Activated CD8-positive, alpha-beta memory T cell treated with anti-CD3 and anti-CD28 coated beads for 4 hours (primary cell): ENCODE measurements at places on chromosomes 7 and 10.

DNA sequence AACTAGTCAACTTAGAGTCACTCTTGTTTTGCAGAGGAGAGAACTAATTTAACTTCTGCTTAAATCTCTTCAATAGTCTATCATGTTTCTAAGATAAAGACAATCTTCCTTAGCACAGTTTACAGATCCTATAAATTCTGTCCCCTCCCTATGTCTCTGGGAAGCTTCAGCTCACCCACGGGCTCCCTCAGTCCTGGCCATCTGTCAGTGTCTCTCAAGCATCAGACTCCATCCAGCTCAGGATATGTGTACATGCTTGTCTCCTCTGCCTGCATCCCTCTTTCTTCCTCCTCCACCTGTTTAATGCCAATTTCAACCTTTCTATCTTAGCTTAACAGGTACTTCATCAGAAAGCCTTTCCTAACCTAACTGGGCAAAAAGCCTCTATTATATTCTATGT is 177.1 kb upstream of the PTER start:
- DNase-seq = no peak

GRCh38 chr10:105413997-105414396 is 772.9 kb downstream of the SORCS3 start:
- DNase-seq = no peak

DNA sequence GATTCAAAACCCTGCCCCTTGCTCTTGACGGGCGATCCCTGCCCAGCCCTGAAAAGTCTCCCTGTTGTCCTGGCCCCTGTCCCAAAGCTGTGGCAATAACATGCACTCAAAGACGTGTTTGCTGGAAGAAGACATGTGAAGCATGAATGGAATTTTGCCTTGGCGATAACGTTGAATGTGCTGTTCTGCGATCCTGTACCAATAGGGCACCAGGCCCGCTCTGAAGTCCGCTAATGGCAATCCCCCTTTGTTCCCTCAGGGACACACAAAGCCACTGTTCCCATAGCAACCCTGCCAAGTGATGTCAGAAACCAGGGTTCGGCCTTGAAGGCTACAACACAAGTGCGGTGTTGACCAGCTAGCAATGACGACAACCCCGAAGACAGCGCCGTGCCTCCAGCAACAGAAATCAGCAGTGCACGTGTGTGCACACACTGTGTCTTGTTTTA is 284.6 kb downstream of the KLF6 start:
- no peak for DNase-seq

DNA sequence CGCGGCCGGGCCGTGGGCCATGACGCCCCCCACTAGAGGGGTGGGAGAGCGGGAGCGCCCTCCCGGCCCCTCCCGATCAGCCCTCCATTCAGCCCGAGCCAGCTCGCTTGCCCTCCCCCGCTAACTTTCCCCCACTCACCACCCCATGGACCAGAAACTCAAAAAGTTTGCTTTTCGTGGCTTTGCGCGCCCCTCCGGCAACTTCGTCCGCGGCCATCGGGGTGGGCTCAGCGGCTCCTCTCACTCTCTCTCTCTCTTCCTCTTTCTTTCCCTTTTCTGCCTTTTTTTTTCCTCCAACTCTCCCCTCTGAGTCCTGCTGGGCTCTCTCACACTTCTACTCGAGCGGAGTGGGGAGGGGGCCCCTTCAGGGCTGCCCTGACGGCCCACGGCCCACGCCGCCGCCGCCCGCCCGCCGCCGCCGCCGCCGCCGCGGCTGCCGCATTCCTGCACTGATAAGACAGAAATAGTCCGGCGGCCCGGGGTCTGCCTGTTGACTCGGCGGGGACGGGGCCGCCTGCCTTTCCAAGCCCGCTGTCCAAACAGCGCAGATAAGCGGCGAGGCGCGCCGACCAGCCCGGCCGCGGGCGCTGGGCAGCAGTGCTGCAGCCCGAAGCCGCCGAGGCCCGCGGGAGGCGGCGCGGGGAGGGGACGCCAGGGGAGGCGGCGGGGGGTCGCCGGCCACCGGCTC is at the start of gene SMARCD3:
Gene SMARCD3 (minus strand): TSS at position 349 of the 688 bp plus-strand sequence. CDS start 132 bp downstream, at position 217.
- no peak for DNase-seq

DNA sequence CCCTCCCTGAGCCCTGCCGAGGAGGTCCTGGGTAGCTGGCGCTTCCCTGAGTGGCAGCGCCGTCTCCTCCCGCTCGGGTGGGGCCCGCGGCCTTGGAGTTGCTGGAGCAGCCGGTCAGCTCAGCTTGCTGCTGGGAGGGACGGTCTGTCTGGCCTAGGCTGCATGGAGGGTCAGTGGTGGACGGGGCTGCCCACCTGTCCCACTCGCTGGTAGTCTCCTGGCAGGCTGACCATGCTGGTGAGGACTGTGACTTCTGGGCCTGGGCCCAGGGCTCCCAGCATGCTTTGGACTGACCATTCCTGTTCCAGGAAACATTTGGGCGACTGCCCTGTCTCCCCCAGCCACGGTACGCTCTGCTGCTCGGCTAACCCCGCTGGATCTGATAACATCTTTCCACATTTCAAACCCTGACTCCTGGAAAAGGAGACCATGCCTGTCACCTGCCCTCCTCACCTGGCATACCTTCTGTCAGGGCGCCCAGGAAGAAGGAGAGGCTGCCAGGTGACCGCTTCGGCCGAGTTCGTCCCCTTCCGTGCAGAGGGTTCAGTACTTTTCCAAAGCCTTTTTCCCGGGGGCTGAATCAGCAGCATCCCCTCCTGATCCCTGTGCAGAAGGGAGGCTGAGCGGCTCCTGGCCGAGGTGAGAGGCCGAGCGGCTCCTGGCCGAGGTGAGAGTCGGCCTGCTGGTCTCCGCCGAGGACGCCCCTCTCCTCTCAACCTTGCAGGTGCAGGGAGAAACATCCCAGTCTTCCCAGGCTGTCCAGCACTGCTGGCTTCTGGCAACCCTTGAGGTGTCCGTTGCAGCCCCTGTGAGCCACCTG is 43.4 kb downstream of the FAM20C start:
- DNase-seq = no peak

GRCh38 chr10:44389150-44389549 is 4.3 kb upstream of the CXCL12 start:
- no peak for DNase-seq

DNA sequence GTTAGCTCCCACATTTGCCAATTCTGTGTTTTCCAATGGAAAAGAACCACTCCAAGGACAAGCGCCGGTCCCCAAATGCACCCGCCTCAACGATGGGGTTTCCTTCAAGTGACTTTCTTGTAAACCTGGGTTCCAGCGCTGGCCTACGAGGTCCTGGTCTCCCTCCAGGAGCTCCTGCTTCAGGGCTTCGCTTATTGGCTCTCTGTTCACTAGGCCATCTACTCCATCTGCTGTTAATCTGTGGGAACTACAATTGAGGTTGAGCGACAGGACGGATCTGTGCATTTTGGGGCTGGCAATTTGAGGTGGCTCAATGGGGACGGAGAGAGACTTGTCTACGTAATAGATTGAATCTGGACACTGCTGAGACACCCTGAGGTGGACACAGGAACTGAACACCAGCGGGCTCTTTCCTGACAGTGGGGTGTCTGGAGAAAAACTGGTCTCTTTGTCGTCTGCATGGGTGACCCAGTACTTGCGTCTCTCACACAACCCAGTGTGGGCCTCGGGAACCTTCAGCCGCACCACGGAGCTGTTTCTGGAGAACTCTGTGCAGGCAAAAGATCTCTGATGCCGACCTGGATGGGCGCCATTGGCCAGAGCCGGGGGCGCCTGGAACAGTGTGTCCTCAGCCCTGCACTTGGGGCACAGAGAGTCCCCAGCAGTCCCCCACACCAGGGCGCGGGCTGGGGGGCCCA is 115.9 kb upstream of the ADAM12 start:
- DNase-seq = no peak

- DNase-seq = no peak
Measured at GRCh38 chr10:6365384-6365783, 162.7 kb downstream of the PFKFB3 start.

GRCh38 chr10:97518301-97519043 is 19.7 kb downstream of the UBTD1 start:
- DNase-seq = no peak
